ENCODE measurements at places on chromosomes 7 and 10.

DNA sequence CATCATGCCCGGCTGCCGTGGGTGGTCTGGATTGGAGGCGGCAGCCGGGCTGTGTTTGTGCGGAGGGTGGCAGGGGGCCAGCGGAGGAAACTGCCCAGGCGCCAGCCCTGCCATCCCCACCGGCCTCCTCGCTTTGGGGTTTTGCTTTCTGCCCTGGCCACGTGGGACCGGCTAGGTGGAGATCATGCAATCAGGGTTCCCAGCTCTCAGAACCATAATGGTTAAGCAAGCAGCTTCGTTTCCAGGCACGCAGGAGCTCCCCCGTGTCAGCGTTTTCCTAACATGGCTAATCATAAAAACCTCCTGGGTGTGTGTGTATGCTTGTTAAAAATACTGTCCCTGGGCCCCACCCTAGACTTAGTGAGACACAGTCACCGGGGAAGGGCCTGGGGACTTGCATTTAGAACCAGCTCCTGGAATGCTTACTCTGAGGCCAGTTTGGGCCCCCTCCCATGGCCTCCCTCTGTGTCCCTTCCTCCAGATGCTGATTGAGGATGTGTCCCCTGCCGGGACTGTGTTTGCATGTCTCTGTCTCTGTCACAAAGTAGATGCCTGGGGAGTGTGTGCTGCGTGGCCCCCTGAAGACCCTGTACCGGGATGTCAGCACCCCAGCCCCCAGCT, 119.3 kb downstream of the CUX1 start:
- peak; percentile 42 for DNase-seq

DNA sequence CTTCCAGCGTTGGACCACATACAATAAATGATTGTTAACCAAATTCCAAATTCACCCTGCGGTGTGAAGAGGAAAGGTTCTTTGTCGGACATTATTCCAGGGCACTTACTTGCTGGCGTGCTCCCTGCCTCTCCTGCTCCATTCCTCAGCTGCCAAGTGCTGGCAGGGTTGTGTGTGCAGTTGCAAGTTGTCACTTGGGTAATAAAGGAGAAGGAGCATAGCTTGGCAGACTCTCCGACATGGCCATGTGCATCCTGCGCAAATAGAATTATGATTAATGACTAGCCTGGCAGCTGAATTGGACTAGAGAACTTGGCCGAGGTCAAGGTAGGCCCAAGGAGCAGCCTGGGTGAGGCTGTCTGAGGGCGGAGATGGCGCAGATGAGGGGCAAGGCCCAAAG, 92.3 kb upstream of the ELMO1 start:
- no peak for DNase-seq

DNA sequence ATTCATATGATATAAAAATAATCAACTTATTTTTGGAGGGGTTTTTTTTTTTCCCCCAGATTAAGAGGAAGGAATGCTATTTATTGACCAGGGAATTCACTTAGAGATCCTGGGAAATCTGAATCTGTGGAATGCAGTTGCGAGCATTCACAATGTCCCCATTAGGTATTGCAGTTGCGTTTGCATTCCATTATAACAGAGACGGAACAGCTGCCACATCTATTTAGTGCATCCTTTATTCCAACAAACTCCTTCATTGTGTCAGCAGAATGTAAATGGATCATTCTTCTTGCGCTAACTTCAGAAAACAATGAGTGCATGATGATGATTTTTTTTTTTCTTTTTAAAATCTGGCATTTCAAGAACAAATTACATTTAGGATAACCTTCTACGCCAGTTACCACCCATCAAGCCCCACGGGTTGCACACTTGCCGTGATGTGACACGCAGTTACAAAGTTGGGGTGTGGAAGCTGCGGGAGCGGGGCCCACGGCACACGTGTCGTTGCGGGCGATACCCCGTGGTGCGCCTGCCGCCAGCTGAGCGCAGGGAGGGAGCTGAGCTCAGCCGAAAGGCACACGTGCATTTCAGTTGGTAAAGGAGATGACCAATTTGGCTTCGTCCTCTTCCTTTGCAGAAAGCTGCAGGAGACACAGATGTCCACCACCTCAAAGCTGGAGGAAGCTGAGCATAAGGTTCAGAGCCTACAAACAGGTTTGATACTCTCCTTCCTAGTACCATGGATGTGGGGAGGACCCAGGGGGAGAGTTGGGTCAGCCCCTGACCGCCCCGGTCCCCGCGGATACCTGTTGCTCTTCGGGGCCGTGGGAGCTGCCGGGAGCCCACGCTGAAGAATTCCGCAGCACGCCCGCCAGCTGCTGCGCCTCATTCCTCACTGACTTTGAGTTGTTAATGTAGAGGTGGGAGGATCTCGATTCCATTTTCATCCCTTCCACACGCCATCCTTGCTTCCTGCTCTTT, 175.3 kb upstream of the SH2B2 start:
- no peak for DNase-seq

DNA sequence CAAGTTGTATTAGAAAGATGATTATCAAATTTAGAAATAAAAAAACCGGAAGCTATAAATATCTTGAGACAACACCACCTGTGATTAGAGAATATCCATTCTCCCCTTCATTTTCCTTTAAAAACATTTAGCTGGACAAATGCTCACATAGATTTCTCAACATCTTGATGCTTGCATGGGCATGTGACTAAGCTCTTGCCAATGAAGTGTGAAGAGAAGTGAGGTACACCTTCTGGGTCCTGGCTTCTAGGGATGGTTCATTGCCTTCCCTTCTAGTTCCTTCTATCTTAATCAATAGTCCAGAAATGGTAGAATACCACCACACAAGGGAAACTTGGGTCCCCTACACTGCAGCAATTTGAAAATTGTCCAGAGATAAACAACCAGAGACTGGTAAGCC, 41.0 kb downstream of the WAPL start:
- no peak for DNase-seq

- DNase-seq, result no peak
Observed at GRCh38 chr10:12962556-12962955, 39.0 kb downstream of the CCDC3 start.

GRCh38 chr10:21523557-21524008, 1.9 kb downstream of the SKIDA1 start:
- peak; percentile 82 for DNase-seq

DNA sequence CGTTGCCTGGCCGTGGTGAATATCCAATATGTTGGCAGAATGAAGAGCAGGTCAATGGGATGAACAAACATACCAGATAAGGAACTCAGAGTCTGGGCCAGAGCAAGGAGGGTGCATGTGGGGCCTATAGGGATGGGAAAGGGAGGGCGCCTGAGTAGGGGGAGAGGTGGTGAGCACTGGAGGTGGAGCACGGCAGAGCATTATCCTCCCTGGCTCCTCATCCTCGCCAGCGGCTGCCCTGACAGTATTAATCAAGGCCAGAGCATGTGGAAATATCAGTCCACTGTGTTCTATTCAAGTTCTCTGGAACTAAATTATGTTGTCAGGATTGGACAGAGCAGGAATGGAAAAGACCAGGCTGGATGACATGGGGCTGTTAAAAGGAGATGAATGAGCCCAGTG, 254.8 kb upstream of the ZMIZ1 start:
- DNase-seq, result no peak

DNA sequence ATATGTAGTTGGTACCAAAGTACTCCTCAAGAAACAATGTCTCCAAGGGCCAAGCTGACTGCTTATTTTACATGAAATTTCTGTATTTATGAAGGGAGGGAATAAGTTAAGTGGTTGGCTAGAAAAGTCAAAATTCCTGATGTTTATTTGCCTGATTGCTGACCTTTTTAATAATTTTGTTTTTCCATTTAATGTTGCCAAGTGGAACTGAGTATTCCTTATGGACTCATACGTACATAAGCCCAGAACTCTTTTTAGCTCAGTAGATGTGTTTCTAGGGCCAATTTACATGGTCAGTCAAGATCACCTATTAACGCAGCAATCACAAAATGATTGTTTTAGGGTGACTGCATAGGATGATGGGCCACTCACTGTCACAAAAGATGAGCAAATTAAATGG, 78.3 kb upstream of the FZD8 start:
- DNase-seq, result no peak

GRCh38 chr7:155847821-155848435, 35.7 kb upstream of the SHH start:
- DNase-seq, result no peak
